ENCODE measurements at places on chromosomes 1 and 21. TPM values are rescaled to one million over a fixed set of nuclear protein-coding genes. Genes with fewer than 3 reads are reported as not detected.

DNA sequence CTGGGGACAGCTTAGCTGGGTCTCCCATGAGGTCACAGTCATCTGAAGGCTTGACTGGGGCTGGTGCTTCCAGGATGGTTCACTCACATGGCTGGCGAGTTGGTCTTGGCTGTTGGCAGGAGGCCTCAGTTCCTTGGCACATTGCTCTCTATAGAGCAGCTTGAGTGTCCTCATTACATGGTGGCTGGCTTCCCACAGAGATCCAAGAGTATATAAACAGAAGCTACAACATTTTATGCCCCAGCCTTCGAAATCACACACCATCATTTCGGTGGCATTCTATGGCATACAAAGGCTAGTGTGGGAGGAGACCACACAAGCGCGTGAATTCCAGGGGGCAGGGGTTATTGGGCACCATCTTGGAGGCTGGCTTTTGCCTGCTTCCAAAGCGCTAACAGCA is 63.0 kb downstream of the ALPL start:
- DNase-seq, result no peak

DNA sequence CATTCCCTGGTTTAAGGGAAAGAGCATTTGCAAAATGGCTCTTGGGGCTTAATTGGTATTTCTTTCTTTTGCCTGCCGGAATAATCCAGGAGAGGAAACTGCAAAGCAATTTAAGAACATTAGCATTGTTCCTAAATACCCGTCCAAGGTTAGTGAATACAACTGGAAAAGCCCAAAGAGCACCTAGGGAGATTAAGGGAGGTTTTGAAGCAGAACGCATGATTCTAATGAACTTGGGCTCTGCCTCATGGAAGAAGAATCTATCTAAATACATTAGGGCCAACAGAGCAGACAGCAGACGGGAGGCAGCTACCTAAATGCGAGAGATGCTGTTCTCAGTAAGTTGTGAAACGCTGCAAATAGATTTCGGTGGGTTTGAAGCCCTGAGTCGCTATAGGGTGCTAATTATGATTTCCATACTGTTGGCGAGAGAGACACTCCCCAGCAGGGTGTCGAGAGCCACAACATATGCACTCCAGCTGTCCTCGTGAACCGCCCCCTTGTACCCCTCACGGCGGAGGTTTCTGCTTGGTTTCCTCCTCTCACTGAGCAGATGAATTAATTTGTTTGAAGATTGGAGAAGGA is 326.7 kb upstream of the CAMK1G start:
- DNase-seq, result no peak

DNA sequence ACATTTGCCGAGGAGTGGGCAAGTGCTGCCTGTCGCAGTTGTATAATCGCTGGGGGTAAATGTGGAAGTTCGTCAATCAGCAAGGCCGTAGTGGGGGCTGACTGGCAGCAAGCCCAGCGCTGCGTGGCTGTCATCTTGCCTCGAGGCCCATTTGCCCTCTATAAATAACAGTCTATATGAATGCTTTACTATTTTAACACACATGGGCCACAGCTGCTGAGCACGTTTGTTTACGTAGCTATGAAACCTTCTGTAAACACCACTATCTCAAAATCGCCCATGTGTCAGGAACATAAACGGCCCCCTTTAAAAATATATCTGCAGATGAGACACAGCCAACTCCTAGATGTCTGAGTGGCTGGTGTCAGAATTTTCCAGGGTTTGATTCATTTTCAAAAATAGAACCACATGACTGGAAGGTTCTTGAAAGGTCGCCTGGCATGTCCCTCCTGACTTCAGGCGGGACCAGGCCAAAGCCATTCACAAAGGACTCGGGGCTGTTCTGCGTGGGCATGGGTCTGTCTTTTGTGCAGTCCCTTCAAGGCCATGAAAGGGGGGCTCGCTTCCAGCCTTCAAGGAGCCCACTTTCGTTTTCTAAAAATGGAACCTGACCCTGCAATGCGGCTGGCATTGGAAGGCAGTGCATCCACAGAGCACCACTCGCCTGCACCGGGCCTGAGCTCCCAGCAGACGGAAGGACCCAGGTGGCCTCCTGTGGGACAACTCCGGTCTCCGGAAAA is 205.5 kb downstream of the KCNJ6 start:
- DNase-seq, result no peak

The PARS2 gene
- polyA plus RNA-seq, result 1.2 TPM

The UMODL1 gene
- not detected for polyA plus RNA-seq

The CHTOP gene
- polyA plus RNA-seq, result 51.8 TPM
